ENCODE measurements at places on chromosomes 11 and 22.

GRCh38 chr11:100930185-100930778, 199.3 kb downstream of the PGR start:
- DNase-seq, result peak; percentile 68

- DNase-seq, result no peak
Measured at GRCh38 chr11:92596596-92597317, 372.1 kb downstream of the FAT3 start.

GRCh38 chr22:21688706-21689381, 23.0 kb downstream of the PPIL2 start:
- no peak for DNase-seq

DNA sequence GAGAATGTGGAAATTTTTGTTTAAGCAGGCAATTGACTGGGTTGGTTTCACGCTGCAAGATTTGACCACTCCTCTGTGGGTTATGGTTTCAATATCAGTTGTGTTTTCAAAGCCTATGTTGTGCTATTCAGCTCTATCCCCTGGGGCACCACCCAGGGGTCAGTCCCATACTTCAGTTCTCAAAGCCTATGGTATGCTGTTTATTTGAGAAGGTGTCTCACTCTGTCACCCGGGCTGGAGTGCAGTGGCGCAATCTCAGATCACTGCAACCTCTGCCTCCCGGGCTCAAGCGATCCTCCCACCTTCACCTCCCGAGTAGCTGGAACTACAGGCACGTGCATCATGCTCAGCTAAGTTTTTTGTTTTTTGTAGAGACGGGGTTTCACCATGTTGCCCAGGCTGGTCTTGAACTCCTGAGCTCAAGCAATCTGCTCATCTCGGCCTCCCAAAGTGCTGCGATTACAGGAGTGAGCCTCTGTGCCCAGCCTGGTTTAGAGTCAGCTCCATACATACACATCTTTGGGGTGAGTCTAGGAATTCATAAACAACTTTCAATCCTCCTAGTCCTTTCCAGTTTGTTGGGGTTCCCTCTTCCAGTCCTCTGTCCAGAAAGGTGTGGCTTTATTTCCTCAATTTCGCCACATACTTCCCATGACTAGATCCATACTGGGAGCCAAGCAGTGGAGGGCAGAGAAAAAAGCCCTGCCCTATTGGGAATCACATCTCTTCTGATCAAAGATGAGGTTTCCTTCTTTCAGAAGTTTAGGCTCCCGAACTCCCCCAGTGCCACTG, 35.0 kb upstream of the MAPK1 start:
- no peak for DNase-seq

DNA sequence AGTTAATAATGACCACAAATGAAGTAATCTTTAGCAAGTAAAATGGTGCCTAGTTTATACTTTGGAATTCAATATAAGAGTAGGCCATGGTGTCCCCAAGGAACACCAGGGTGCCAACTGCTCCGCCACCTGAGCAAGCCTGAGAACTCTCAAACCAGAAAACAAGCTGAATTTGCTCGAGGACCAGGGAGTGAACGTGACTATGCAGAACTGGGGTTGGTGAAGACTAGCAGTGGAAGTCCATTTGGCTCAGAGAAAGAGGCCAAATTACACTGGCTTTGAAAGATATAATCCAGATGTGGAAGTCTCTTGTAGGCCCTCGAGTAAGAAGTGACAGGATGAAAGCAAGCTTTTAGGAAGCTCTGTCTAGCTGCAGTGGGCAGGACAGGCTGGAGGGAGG, 8.7 kb upstream of the SMIM35 start:
- DNase-seq, result no peak

DNA sequence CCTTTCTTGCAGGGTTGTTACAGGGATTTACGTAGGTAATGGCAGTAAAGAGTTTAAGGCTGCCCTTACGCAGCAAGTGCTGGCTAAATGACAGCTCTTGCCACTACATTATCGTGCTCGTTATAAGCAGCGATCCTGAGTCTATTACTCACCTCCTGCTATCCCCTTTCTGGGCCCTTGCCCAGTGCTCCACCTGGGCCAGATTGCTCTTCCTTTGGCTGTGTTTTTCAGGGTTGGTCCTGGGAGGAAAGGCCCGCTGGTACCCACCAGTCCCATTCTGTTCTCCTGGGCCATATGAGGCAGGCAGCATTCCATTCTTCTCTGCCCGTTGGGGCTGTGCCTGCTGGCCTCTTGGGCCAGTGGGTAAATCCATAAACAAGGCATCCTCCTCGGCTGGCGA, 87.5 kb downstream of the C11orf58 start:
- no peak for DNase-seq

- no peak for DNase-seq
Measured at GRCh38 chr22:50320116-50320515, 6.7 kb downstream of the DENND6B start.

GRCh38 chr22:33842421-33843094, 77.7 kb downstream of the LARGE1 start:
- no peak for DNase-seq

DNA sequence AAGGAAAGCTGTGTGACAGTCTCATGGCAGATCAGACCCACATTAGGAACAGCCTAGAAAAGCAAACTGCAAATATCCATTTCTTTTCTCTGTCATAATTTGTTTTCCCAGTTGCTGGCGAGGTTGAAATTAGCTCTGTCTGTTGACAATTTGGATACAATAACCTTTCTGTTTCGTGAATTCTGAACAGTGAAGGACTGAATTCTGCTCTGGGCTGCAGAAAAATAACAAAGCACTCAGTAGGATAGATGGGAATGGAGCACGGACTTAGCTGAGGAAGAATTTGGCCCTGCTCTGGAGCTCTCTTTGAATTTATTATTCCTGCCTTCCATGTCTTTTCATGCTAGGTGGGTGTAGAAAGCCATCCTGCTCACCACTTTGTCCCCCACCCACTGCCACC, 140.3 kb downstream of the RRAS2 start:
- no peak for DNase-seq

DNA sequence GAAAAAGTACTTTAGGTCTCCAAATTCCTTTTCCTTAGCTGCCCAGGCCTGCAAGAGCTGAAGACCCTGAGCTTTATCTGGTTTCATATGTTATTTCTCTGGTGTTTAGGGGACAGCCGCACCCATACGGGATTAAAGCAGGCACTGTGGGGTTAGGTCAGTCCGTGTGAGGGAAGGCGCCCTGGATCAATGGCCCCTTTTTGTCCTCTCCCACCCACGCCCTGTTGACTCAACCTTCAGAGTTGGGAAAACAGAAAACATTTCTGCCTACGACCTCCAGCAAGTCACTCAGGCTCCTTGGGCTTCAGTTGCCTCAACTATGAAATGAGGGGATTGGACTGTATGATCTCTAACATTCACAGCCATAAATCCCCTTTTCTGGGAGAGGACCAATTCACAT, 55.2 kb upstream of the BARX2 start:
- DNase-seq, result no peak

DNA sequence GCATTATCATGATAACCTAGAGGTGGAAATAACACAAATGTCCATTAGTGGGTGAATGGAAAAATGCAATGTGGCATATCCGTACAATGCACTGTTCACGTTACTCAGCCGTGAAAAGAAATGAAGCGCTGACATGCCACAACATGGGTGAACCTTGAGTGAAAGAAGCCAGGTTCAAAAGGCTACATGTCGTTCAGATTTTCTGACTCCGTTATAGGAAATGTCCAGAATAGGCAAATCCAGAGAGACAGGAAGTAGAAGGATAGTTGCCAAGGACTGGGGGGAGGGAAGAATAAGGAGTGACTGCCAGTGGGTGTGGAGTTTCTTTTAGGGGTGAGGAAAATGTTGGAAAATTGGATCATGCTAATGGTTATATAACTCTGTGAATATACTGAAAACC, 133.8 kb downstream of the ATXN10 start:
- no peak for DNase-seq

GRCh38 chr22:30609260-30610185, 2.5 kb downstream of the TCN2 start:
- DNase-seq, result peak; percentile 82

GRCh38 chr11:1574238-1574932, 2.3 kb upstream of the DUSP8 start:
- DNase-seq, result peak; percentile 68

DNA sequence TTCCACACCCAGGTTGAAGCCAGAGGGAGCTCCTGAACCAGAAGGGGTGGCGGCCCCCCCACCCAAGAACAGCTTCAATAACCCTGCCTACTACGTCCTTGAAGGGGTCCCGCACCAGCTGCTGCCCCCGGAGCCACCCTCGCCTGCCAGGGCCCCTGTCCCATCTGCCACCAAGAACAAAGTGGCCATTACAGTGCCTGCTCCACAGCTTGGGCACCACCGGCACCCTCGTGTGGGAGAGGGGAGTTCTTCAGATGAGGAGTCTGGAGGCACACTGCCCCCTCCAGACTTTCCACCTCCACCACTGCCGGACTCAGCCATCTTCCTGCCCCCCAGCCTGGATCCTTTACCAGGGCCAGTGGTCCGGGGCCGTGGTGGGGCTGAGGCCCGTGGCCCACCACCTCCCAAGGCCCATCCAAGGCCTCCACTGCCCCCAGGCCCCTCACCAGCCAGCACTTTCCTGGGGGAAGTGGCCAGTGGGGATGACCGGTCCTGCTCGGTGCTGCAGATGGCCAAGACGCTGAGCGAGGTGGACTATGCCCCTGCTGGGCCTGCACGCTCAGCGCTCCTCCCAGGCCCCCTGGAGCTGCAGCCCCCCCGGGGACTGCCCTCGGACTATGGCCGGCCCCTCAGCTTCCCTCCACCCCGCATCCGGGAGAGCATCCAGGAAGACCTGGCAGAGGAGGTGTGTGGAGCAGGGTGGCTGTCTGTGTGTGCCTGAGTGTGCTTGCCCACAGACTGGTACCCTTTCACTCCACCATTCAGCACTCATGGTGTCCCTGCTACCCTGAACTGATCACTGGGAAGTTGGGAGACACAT, 6.7 kb downstream of the PHOX2A start:
- DNase-seq, result no peak

DNA sequence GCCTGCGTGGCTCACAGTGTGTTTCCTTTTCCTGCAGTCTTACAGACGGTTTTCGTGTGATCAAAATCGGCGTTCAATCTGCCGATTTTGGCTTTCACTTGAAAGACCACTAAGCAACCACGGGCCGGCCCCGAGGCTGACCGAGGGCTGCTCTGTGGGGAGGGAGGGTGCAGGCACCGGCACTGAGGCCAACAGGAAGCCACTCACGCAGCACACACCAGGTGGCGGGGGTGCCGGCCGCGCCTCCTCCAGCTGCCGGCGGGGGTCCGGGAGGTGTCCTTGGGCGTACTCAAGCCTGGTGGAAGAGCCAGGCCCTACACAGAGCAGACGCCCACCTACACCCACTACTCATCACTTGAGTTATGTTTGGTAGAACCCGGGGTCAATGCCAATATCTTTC, 14.3 kb downstream of the TOLLIP start:
- DNase-seq, result no peak

DNA sequence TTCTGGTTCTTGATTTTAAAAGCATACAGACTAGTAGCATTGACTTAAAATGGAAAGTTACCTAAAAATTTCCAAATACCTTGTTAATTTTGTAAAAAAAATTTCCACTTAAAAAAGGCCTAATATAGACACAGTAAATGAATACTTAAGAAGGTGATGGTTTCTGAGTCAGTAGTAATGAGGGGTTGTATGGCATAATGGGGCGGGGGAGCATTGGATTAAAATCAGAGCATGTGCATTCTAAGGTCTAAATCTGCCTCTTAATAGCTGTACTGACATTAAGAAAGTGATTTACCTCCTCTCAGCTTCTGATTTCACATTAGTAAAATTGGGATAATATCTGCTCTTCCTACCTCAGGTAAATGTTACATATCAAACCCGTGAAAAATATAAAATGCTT, 446.5 kb downstream of the AASDHPPT start:
- DNase-seq, result no peak

DNA sequence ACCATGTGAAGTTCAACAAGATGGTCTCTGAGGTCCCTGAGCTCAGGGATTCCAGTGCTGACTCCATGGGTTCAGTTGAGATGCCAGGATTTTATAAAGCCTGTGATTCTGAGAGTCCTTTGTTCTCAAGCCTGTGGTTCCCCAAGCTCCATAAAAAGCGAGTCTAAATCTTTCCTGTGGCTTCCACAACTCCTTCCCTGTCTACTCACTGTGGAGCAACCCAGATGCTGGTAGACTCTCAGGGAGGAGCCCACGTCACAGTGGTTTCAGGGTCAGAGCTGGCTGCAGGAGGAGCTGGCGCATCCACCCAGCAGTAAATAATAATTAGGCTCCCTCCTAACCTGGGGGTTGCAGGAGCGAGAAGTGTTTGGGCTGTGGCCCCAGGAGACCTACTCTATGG, 2.0 kb upstream of the RELT start:
- no peak for DNase-seq

GRCh38 chr11:3359092-3359824, 19.7 kb downstream of the ZNF195 start:
- peak; percentile 14 for DNase-seq

DNA sequence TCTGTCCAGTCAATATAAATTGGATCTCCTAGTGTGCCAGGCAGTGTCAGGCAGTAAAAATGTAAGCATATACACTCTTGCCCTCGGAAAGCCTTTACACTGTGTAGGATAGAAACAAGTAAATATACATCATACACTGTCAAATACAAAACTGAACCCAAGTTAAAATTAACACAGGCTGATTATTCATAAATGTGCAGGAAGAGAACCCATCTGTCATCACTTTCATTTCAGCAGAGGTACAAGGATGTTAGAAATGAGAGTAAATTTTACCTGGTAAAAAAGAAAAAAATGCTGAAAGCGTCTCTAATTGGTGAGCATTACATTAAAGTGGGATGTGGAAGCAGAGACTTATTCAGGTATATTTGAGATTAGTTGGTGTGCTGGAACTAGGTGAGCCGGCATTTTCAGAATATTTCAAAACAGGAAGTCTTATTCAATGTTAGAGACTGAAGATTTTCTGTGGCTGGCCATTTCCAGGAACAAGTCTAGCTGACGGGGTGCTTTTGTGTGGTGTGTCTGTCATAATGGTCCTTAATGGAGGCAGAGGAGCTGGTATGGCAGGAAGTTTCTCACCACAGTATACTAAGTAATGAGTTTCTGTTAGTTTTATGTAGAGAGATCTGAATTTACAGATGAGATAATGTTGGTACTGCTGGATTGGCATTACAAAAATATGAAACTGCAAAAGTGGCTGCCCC, 192.6 kb downstream of the CASP12 start:
- peak; percentile 92 for DNase-seq

- DNase-seq, result no peak
Measured at GRCh38 chr22:38240734-38241252, 32.0 kb downstream of the TMEM184B start.

DNA sequence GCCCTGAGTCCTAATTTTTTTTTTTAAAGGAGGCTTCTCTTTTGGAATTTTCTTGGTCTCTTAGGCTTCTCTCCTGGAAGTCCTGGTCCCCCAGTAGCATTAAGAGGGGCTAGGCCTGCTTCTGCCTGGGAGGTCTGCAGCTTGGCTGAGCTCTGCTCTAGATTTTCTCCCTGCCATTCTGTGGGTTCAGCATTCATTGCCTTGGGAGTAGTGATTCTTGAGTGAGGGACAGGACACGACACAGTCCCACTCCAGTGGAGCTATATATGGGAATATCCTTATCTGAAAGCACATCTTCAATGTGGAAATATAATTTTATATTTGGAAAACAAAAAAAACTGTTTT, 3.7 kb downstream of the IGSF22 start:
- no peak for DNase-seq

- DNase-seq, result no peak
Measured at GRCh38 chr11:112626731-112627130, 334.5 kb upstream of the NCAM1 start.

GRCh38 chr11:113363996-113364641, 23.5 kb upstream of the ANKK1 start:
- no peak for DNase-seq
